NCI-H510A treated with DMSO at 0.1 percent for 48 hours (cell line): ENCODE measurements at places on chromosomes 13 and 19.

DNA sequence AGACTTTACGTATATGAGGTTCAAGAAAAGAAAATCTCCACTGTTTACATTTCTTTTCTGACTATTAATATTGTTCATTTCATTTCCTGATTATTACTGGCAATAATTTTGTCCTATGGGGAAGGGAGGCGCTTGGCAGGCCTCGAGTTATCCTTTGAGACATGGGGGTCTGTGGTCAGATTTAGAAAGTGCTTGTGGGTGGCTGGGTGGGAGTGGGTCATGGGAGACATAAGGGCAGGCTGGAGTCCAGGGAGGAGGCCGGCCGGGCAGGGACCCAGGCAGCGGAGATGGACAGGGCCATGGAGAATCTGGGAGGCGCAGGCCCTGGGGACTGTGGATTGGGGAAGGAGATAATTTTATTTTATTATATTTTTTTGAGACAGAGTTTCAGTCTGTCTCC lies 40.1 kb downstream of the LTBP4 start:
- no peak for DNase-seq

DNA sequence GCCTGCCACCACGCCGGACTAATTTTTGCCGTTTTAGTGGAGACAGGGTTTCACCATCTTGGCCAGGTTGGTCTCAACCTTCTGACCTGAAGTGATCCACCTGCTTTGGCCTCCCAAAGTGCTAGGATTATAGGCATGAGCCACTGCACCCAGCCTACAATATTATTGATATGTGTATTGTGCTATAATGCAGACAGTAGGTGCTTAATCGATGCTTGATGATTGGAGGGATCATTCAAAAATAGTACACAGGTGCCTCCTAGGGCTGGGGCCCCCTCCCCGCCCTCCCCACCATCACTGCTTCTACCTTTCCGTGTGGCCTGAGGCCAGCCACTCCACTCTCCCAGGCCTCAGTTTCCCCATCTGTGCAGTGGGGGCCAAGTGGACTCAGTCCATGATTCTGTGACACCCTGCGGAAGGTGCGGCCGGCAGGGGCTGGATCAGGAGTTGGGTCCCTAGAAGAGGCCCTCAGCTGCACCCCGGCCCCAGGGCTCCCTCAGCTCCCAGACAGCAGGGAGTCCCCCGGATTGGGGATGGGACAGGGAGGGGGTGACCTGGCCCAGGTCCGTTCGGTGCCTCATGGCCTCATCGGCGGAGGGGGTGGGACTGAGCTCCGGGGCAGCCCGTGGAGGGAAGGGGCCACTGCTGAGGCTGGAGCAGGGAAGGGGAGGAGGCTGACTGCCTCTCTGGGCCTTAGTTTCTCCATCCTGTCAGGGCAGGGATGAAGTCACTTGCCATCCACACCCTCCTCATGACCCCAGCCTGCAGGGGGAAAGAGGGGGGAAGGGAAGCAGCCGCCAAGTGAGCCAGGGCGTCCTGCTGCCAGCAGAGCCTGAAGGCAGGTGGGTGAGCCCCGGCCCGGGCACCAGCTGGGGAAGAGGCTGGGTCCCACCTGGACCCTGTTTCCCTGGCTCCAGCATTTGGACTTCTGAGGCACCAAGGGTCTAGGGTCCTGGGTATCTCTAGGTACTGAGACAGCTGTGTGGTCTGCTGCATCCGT lies 1.2 kb downstream of the ADAMTSL5 start:
- no peak for DNase-seq

DNA sequence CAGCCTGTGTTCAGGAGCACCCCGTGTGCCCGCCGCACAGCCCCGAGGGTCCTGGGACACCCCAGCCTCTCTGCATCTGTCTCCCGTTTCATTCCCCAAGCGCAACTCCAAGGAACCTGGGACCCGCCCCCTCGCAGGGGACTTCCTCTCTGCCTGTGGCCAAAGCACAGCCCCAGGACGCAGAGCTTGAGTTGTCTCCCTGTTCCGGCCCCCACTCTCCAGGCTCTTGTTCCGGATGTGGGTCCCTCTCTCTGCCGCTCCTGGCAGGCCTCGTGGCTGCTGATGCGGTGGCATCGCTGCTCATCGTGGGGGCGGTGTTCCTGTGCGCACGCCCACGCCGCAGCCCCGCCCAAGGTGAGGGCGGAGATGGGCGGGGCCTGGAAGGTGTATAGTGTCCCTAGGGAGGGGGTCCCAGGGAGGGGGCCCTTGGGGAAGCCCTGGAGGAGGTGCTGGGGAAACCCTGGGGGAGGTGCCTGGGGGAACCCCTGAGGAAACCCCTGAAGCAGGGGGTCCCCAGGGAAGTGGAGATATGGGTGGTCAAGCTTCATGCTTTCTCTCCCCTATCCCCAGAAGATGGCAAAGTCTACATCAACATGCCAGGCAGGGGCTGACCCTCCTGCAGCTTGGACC lies 1.3 kb downstream of the HCST start:
- peak; percentile 70 for DNase-seq

GRCh38 chr13:85347251-85347650 lies 452.0 kb downstream of the SLITRK6 start:
- no peak for DNase-seq

- no peak for DNase-seq
Measured at GRCh38 chr13:108360139-108360538, 90.6 kb downstream of the TNFSF13B start.

GRCh38 chr13:26880735-26881134 lies 120.1 kb upstream of the GPR12 start:
- DNase-seq = no peak

DNA sequence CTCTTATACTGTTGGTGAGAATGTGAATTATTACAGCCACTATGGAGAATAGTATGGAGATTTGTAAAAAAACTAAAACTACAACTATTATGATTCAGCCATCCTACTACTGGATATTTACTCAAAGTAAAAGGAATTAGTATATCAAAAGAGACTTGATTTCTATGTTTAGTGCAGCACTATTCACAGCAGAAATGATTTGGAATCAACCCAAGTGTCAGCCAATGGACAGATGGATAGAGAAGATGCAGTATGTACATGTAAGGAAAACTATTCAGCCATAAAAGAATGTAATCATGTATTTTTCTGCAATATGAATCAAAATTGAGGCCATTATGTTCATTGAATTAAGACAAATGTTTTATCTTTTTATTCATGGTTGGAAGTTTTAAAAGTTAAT lies 1705.5 kb downstream of the SLITRK1 start:
- no peak for DNase-seq

DNA sequence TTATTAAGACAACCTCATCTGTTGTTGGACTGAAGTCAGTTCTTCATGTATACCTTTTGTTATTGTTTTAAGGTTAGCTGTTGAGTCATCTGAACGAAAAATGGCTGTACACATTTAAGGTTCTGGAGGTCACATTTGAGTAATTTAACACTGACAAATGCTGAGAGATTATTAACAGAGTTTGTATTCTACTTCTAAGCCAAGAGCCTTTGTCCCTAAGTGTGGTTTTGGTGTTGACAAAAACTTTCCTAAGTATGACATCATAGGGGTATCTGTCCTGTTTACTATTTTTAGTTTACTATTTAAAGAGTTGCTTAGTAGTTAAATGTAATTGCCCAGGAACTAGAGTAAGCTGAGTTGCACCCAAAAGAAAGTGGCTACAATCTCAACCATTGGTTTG lies 71.9 kb downstream of the CDK8 start:
- DNase-seq = no peak

DNA sequence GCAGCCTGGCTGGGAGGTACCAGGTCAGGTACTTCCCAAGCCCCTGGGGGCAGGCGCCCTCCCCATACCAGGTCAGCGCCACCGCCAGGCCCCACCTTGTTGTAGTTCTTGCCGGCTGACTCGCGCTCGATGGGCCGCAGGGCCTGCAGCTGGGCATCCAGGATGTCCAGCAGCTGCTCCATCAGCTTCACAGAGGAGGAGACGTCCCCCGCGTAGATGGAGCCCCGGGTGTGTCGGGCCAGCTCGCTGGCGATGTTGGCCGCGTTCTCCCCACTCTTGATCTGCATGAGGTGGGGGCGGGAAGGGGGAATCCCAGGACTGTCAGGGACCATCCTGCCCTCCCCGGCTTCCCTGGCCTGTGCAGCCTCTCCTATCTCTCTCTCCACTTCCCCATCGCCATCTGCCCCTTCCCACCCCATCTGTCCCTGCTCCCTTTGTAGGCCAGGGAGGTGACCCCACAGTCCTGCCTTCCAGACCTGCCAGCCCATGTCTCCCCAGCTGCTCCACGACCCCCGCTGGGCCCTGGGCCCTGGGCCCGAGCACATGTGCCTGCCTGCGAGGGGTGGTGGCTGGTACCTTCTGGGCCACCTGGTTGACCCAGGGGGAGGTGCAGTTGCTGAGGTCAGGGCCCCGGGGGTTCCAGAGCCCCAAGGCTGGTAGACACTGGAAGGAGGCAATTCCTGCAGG lies 23.8 kb upstream of the ASF1B start:
- no peak for DNase-seq

DNA sequence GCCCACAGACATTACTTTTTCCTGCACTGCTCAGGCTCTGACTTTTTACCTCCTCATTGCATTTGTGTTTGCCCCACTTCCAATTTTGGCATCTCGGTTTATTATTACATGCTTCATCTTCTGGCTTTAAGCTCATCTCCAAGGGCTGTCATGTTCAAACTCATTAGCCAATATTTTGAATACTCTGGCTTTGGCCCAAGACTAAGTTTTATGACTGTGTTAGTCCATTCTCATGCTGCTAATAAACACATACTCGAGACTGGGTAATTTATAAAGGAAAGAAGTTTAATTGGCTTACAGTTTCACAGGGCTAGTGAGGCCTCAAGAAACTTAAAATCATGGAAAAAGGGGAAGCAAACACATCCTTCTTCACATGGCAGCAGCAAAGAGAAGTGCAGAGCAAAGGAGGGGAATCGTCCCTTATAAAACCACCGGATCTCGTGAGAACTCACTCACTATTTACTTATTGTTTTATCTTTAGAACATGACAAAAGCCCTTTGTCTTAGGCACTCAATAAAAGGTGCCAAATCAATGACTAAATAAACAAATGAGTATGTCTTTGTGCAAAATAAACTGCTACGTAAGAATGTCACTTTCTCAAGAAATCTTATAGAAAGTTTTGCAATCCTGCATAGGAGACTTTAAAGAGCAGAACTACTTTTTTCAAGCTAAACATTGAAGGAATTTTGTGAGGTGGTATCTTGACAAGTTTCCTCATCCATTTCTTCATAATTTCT lies 233.4 kb upstream of the SPRY2 start:
- DNase-seq = no peak

GRCh38 chr19:55753401-55753800 lies 5.5 kb upstream of the RFPL4A start:
- DNase-seq = no peak

GRCh38 chr13:22143671-22144070 lies 472.8 kb downstream of the FGF9 start:
- DNase-seq = no peak

GRCh38 chr19:57028804-57029525 lies 90.8 kb upstream of the USP29 start:
- DNase-seq = no peak

GRCh38 chr13:55062662-55063061 lies 2034.0 kb downstream of the OLFM4 start:
- no peak for DNase-seq

- no peak for DNase-seq
Measured at GRCh38 chr13:66343224-66343828, 886.8 kb downstream of the PCDH9 start.

DNA sequence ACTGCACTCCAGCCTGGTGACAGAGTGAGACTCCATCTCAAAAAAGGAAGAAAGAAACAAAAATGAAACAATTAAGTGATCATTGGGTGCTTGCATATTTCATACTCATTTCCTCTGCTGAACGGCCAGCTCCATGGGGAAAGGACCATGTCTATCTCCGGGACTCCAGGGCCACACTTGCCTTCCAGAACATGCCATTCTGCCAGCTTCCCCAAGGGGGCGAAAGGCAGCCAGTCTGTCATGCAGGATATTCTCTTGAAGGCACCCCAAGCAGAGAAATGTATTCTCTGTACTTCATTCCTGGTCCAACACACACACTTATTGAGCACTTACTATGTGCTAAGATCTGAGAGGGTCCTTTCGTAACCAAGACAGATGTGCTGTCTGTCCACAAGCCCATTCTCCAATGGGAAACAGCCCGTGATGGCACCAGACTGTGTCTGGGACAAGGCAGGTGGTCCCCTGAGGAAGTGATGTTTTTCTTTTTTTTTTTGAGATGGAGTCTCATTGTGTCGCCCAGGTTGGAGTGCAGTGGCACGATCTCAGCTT lies 10.2 kb upstream of the CARM1 start:
- no peak for DNase-seq

DNA sequence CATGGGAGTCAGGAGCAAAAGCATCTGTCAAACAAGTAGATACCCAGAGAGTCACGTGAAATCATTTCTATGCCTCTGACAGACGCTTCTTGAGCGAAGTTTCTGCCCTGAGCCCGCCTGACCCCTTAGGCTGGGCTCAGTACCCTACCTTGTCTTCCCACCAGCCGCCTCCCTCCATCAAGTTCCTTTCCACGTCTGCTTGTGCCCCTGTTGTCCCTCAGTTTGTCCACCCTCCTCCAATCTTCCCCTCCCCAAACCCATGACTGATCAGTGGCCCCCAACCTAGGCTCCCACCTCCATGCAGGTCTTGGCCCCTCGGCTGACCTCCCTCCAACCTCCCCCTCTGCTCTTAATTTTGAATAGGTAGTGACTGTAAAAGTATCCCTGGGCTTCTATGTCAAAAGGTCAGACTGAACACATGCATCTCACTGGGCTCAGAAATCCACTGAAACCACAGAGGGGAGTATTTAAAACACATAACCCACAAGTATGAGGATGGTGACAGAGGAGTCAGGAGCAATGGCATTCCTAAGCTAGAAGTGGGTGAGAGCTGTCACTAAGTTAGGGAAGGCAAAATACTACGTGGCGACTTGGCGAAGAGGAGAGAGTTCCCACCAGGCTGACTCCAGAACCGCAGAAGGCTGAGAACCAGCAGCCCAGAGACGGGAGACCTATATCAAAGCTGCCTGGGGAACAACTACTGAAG lies 1.7 kb upstream of the ZNF446 start:
- no peak for DNase-seq

DNA sequence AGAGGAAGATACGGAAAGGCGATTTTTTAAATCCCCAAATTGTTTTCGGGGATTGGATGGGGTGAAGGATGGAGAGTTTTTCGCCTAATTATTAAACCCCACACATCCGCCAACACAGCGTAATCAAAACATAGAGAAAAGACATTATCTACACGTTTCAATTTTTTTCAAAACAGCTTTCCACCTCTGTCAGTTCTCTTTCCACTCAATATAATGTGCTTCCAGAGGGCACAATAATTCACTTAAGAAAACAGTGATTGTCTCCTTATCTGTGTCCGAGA lies 435 bp upstream of the OBI1 start:
- DNase-seq = no peak

DNA sequence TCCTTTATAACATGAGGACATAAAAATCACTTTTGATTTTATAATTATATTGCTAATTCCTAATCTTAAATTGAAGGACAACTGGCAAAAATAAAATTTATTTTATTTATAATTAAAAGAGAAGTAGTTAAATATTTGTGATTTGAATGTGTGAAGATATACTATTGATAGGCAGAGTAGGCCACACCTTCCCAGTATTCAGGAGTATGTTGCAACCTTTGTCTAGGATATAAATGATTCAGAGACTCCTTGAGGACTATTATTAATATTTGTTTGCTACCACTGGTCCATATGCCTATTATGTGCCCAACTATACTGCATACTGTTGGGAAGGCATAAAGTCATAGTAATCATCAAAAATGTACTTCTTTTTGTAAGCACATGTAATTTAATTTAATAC lies 94.2 kb downstream of the CDADC1 start:
- no peak for DNase-seq
